NCI-H187 (cell line): ENCODE measurements at places on chromosomes 5 and 9.

- DNase-seq = no peak
Observed at GRCh38 chr9:94656200-94656599, 16.9 kb upstream of the FBP1 start.

- no peak for DNase-seq
Observed at GRCh38 chr5:78953092-78953800, 31.9 kb downstream of the ARSB start.

DNA sequence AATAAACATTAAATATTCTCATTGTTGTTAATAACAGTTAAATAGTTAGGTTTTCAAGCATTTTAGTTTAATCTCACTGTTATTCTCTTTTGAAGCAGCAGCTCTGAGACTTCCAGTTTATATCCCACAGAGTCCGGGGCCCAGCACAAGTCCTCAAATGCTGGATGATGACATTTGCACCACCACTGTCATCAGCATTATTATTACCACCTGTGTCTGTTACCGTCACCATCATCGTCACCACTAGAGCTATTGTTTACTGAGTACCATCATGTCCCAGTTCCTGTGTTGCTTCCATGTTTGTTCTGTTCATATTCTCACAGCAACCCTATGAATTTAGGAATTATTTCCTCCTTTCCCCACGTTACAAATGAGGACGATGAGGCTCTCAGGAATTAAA is 169.2 kb upstream of the NR3C1 start:
- DNase-seq = no peak

- no peak for DNase-seq
Observed at GRCh38 chr9:9341203-9341602, 1271.6 kb downstream of the PTPRD start.

- DNase-seq = no peak
Observed at GRCh38 chr5:138711811-138712210, 41.4 kb upstream of the CTNNA1 start.

GRCh38 chr5:109329333-109330237 is 80.2 kb downstream of the PJA2 start:
- no peak for DNase-seq
